Activated gamma-delta T cell treated with anti-CD3 and anti-CD28 coated beads, Interleukin-2, amount 50 U/mL, for 16 hours (primary cell): ENCODE measurements at places on chromosomes 6 and 20.

GRCh38 chr6:91633374-91634111, 1046.7 kb upstream of the MAP3K7 start:
- DNase-seq = no peak

DNA sequence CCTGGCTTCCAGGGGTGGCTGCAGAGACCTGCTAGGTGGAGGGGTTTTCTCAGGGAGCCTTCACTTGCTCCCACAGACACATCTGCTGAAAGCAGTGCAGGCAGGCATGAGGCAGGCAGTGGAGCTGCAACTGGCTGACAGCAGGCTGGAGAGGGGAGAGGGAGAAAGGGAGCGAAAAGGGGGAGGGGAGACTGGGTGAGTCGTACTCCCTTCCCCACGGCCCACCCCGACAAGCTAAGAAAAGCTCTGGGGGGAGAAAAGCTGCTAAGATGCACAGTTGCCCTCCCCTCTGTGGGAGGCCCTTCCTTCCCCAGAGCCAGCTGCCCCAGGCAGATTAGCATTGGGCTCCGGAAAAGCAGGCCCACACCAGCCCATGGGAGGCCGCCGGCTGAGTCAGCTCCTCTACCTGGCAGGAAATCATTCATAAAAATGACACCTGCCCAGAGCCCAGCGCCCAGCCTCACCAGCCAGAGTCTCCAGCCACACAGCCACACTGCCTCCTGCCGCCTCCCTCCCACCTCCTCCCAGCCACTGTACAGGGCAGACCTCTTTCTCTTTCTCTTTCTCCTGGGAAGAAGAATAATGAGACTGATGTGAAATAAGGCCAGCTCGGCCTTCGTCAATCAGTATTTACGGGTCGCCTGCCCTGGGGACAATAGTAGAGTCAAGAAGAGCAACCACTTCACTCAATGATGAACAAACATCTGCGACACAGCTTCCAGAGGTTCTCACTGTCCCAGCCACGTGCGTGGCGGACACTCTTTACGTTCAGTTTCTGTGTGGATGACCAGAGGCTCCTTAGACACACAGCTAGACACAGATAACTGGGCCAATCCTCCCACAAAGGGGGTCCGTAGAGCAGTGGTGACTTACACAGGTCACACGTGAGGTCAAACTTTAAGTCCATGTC, 7.7 kb upstream of the C20orf203 start:
- DNase-seq = no peak

DNA sequence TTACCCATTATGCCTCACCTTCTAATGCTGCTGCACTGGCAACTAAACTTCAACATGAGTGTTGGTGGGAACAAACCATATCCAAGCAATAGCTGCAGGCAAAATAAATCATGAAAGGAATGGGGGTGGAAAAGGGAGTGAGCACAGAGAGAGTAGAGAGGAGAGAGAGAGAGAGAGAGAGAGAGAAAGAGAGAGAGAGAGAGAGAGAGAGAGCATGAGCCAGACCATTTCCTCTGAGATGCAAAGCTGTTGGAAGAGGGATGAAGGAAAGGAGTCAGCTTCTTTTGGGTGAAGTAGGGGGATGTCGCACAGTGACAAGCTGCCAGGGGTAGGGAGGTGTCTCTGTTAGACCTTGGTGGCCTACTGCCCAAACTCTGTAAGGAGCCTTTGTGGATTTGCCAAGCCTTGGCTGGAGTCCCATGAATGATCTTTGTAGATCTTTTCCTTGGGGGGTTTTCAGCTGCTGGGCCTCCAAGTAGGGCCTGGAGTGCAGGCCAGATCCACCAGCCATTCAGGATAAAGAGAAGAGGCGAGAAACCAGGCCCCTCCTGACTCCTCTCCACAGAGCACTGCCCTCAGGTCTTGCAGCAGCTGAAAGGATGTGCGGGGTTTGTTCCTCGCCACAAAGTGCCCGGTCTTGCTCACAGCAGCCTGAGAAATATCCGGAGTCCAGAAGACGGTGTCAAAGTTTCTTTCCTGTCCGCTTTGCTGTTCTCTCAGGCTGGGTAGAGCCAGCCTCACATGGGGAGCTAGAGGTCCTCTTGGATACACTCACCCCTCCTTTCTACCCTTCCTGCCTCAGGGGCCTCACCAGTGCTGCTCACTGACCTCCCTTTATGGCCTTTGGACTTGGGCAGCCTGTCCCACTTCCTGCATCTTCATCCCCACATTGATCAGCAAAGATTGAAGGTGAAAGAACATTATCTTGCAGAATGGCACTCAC, 17.8 kb downstream of the BTBD3 start:
- DNase-seq = no peak

- no peak for DNase-seq
Observed at GRCh38 chr6:133683308-133683580, 205.7 kb upstream of the TCF21 start.

GRCh38 chr6:15475872-15476271, 187.0 kb downstream of the DTNBP1 start:
- no peak for DNase-seq
